ENCODE measurements at places on chromosomes 12 and 14. TPM values are rescaled to one million over a fixed set of nuclear protein-coding genes. Genes with fewer than 3 reads are reported as not detected.

The SLC6A15 gene
- total RNA-seq, result 79.0 TPM

The KLHDC1 gene
- 24.1 TPM for total RNA-seq

The AGAP2 gene
- total RNA-seq, result 262 TPM

The AMN gene
- not detected for total RNA-seq

The PNP gene
- 20.5 TPM for total RNA-seq

The SERPINA6 gene
- not detected for total RNA-seq

DNA sequence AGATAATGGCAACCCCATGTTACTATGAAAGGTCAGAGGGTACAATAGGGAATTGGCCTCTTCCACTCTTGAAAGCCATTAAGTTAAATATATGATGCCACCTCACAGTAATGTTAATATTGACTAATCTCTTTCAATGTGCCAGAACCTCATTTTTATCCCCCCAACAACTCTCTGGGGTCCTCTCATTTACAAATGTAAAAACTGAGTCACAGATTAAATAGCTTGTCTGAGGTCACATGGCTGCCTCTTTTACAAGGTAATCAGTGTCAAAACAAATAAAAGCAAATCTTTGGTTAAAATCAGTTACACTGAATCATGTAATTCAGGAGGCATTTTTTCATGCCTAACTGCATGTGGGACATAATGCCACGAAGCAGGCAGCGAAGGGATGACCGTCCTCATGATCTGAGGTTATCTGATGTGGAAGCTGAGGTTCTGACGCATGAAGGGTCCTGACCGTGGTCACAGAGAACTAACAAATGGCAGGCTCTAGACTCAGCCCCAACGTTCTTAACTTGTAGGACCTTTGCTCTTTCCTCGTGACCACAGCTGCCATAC lies 78.5 kb downstream of the PTPN21 start:
- DNase-seq, result no peak

- DNase-seq, result no peak
These were observed 35.5 kb downstream of the PDZRN4 start for GRCh38 chr12:41223600-41223999.

GRCh38 chr12:112401903-112402498 lies 7.4 kb downstream of the RPL6 start:
- DNase-seq, result no peak

GRCh38 chr12:112166051-112167015 lies 41.0 kb downstream of the TRAFD1 start:
- DNase-seq, result peak; percentile 30

- DNase-seq, result no peak
These were observed 2.9 kb downstream of the MYL2 start for GRCh38 chr12:110917467-110917866.

DNA sequence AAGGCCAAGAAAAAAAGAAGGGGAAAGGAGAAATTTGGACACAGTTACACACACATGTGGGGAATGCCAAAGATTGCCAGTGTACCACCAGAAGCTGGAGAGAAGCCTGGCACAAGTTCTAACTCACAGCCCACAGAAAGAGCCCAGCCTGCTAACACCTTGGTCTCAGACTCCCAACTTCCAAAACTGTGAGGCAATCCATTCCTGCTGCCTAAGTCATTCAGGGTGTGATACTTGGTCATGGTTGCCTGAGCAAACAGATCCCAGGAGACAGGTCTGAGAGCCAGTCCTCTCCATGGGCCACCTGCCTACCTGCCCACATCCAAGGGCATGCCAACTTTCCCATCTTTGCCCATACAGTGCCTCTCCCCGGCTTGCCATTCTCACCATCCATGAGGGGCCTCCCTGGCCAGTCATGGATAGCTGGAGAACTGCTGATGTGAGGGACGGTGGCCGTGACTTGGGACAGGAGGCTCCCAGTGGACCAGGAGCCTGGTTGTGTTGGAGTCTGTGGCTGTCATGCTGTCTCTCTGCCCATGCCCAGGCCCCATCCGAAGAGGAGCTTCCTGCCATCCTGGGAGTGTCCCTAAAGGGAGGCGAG lies 198.0 kb upstream of the RTL1 start:
- no peak for DNase-seq

DNA sequence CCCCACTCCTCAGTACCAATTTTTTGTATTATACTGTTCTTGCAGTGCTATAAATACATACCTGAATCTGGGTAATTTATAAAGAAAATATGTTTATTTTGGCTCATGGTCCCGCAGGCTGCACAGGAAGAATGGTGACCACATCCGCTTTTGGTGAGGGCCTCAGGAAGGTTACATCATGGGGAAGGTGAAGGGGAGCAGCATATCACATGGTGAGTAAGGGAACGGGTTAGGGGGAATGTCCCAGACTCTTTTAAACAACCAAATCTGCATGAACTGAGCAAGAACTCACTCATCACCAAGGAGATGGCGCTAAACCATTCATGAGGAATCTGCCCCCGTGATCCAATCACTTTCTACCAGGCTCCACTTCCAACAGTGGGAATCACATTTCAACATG lies 40.0 kb downstream of the OSBPL8 start:
- no peak for DNase-seq
